ENCODE measurements at places on chromosomes 2 and 18.

DNA sequence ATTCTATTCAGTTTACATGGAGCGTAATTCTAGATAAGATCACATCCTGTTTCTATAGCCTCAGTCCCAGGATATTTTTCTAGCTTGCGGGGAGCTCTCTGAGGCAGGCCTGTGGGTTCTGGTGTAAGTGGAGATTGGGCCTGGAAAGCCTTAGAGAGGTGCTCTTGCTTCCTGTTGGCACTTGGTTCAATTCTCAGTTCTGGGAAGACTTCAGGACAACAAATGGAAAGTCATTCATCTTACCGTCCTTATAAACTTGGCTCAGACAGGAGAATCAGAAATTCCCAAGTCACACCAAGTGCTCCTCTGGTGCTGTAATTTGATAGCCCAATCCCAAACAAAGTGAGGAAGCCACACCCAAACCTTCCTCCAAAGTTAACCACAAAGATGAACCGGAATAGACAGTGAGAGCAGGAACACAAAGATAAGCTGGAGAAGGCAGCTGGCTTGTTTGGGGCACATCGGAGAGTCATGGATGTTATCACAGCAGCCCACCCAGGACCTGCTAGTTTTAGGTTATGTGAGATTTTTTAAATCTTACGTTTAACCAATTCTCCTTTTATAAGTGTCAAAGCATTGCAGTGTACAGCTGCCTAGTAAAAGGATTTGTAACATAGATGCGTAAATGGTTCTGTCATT lies 144.3 kb upstream of the MAP3K20 start:
- no peak for DNase-seq

DNA sequence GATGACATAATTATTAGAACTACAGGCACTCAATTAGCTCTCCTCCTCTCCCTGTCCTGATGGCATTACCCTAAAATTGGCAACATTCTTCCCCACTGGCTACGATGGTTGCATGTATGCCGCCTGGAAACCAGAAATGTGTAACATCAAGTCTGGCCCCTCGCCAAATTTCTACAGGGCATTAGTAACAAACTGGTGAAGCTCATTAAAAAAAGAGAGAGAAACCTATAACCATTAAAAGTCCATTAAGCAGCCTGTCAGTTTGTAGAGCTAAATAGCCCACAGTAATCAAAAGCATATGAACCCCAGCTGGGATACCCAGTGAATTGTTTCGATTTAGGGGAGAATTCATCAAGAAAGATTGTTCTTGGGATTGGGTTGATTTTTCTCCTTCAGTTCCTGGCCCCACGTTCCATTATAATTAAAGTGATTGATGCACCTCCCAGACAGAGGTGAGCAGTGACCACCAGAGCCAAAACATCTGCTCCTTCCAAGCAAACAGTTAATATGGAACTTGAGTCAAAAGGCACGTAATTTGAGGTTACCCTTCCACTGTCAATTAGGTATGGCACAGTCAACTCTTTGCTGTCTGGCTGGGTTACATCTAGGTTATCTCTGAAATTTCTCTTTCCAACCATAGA lies 208.6 kb downstream of the C1D start:
- DNase-seq: no peak

- DNase-seq: no peak
Measured at GRCh38 chr2:28754321-28754720, 2.7 kb downstream of the PPP1CB start.

DNA sequence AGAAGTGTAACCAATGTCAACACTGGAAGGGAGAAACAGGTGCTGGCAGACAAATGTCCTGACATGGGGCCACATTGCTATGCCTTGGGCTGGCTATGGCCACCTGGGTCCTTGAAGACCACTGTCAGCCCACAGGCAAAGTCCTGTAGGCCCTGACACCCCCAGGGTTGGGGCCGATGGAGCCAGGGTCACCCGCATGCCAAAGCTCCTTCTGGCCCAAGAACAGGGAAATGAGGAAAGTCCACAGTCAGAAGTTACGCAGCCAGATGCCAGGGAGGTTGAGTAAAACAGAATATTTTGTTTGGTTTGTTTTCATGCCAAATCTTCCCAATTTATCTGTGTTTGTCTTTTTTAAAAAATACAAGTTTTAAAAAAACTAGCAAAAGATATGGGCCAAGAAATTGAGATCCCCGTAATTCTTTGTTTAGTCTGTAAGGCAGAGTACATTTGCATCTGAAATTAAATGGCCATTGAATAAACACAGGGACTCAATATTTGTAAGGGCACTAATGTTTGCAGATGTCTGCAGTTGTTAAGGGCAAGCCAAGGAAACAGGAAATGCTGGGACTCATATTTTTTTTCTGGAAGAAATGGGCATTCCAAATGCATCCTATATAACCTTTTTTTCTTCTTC lies 186.4 kb downstream of the FAM210A start:
- DNase-seq: no peak

DNA sequence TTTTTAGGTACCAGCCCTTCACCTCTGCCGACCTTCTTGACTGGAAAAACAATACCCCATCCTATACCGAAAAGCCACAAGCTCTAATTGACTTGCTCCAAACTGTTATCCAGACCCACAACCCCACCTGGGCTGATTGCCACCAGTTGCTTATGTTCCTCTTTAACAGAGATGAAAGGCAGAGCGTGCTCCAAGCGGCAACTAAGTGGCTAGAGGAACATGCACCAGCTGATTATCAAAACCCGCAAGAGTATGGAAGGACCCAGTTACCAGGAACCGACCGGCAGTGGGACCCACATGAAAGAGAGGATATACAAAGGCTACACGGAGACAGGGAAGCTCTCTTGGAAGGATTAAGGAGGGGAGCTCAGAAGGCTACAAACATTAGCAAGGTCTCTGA lies 86.1 kb upstream of the TANC1 start:
- DNase-seq: no peak

DNA sequence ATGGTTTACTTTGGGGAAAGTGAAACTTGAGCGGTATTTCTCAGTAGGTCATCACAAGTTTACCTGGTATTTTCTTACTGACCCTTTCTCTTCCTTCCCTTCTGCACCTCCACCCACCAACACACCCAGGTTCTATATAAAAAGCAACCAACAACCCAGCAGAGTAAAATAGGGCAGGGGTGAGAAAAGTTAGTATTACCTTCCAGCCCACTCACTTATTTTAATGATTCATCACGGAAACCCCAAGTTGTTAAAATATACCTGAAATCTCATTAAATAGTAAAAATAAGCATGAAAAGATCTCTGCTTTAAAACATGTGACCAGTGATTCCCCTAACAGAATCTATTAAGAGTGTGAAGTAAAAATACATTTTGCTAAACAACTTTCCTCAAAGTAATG lies 306.1 kb downstream of the ZEB2 start:
- no peak for DNase-seq

DNA sequence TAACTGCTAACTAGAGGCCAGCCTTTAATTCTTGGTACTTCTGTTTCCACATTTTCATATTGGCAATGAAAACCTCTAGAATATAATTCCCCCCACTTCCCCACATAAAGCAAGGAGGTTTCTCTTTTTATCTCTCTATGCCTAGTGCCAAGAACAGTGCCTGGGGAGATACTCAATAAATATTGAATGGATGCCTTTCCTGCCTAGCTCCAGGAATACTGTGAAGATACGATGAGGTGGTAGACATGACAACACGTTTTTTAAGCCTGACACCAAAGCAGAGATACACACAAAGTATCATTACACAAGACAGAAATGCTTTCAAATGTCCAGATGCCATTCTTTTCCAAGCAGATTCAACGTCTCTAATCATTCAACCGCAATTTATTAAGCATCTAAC lies 535.5 kb downstream of the XIRP2 start:
- no peak for DNase-seq
